Stimulated activated CD8-positive, alpha-beta memory T cell treated with anti-CD3 and anti-CD28 coated beads, Interleukin-2, amount 100 ng/mL, for 1 hour (primary cell): ENCODE measurements at places on chromosomes 5 and 9.

- DNase-seq: no peak
These were observed 889.7 kb downstream of the CDH9 start for GRCh38 chr5:26148569-26149107.

- DNase-seq: no peak
These were observed 4.6 kb upstream of the CDC37L1 start for GRCh38 chr9:4674783-4675182.

- no peak for DNase-seq
These were observed 47.6 kb upstream of the GRHPR start for GRCh38 chr9:37374892-37375291.

- no peak for DNase-seq
These were observed 8.2 kb upstream of the GDNF start for GRCh38 chr5:37847978-37848425.

DNA sequence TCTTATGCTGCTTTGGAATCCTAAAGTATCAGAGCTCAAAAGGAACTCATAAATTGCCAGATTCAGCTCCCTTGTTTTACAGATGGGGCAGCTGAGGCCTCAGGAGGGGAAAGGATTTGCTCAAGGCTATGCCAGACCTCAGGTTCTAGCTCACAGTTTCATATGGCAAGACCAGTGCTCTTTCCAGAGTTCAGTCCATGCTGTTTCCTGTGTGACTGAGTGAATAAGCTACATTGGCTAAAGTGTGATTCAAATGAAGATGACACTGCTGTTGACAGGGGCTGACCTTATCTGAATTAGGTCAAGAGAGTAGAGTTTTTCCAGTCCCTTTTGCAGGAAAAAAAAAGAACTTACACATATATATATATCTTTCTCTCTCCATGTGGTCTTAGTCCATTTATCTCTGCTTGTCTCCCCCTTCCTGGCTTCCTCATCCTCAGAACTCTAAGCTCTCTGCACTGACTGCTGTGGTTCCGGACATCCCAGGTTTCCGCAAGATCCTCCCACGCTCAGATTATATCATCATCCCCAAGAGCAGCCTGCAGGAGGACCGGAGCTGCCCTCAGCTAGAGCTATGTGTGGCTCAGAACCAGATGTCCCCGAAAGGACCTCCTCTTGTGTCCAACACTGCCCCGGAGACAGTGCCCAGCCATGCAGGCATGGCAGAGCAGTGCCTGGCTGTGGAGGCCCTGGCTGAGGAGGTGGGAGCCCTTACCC lies 9.3 kb downstream of the HMGXB3 start:
- DNase-seq: no peak

DNA sequence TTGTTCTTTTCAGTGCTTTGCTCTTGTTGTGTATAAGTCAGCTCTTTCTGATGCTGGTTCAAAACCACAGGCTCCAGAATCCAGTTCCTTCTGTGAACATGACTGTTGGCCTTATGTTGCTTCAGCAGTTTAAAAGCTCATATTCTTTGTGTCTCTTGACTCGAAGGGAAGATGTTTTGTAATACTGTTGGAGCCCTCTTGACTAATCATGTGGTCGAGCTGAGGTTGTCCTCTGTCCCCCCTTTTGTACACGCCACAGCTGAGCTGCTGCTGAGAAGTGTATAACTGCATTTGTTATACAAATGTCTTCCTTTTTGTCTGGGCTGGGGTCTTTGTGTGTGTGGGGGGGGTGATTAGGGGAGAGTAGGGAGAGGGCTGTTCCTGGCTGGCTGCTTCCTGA lies 35.8 kb downstream of the SLC36A1 start:
- DNase-seq: no peak

DNA sequence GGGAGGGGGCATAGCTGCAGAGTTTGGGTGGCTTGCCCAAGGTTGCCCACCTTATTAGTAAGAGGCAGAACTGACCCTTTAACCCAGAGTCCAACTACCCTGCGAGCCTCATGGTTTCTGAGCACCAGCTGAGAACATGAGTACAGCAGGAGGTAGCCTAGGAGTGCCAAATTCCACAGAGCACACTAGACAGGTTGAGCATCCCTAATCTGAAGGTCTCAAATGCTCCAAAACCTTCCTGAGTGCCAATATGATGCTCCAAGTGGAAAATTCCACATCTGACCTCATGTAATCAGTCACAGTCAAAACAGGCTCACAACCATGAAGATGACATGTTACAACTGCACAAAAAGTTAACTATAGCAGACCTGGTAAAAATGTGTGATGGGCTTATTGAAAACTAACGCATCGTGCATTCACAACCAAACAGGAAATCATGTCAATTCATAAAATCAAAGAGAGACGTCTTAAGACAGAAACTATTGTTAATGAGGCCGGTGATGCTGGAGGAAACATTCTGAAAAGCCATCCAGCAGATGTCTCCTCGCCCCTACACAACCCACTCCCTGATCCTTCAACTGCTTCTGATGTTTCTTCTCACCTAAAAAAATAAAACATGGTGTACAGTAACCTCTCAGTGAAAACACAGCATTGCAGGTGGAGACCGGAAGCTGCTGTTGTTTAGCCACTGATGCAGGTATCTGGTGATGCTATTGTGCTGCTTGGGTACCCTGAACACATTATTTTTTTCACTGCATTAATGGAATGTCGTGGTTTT lies 25.0 kb downstream of the PTCH1 start:
- DNase-seq: no peak

- DNase-seq: no peak
These were observed 1.0 kb upstream of the RASGRF2 start for GRCh38 chr5:80959138-80959537.

GRCh38 chr5:35067985-35068384 lies 20.2 kb upstream of the AGXT2 start:
- no peak for DNase-seq

GRCh38 chr5:126531543-126532120 lies 63.4 kb downstream of the ALDH7A1 start:
- no peak for DNase-seq

GRCh38 chr5:5178136-5178535 lies 38.0 kb downstream of the ADAMTS16 start:
- DNase-seq: no peak

GRCh38 chr5:105504-106070 lies 13.6 kb downstream of the PLEKHG4B start:
- no peak for DNase-seq

DNA sequence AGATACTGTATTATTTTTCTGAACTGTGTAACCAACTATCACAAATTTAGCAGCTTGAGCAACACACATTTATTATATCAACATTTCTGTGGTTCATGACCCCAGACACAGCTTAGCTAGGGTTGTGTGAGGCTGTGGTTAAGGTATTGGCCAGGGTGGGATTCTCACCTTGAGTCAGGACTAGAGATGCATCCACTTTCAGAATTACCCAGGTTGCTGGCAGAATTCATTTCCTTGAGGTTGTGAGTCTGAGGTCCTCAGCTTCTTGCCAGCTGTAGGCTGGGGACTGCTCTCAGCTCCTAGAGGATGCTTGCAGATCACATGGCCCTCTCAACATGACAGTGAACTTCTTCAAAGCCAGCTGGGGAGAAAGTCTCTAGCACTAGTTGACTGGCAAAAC lies 122.5 kb upstream of the RASGRF2 start:
- DNase-seq: no peak

DNA sequence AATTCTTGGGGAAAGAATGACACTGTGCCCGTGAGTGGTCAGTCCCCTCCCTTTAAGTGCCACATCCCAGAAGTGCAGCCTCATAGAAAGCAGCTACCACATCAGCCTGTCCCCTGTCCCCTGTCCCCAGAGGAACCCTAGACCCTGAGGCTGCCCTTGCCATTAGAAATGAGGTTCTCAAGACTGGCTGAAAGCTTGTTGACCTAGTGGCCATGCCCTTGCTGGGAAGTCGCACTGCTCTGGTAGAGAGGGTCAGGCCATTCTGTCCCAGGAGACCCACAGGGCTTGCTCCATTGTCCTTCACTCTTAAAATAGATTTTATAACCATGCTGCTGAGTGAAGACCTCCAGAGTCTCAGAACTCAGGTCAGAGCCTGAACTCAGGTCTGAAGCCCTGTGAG lies 184.5 kb downstream of the RGS3 start:
- no peak for DNase-seq

DNA sequence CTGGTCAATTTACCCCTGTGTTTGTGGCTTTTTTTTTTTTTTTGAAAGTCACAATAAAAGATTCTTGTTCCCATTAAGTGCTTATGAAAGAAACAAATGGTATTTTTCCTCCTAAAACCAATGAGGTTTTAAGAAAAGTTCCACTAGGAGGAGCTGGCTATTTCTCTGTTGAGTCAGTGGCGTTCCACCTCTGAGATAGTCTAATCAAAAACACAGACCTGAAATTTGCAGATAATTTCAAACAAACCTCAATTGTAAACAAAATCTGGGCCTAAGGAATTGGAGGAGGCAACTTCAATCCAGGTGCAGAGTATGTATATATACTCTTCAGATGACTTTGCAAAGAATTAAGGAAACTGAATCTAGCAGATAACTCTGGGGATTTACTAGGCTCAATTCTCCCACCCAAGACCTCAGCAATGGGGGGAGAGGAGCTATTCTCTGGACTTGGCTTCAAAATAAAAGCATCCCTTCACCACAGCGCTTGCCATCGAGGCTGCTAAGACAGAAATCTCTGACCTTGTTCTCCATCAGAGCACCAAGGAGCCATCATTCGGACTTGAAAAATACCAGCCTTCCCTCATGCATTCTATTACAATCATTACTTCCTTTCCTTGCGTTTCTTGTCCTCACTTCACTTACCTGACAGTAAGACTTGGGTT lies 52.4 kb downstream of the FANCC start:
- no peak for DNase-seq

- DNase-seq: no peak
These were observed 47.2 kb downstream of the COL5A1 start for GRCh38 chr9:134688661-134689320.

DNA sequence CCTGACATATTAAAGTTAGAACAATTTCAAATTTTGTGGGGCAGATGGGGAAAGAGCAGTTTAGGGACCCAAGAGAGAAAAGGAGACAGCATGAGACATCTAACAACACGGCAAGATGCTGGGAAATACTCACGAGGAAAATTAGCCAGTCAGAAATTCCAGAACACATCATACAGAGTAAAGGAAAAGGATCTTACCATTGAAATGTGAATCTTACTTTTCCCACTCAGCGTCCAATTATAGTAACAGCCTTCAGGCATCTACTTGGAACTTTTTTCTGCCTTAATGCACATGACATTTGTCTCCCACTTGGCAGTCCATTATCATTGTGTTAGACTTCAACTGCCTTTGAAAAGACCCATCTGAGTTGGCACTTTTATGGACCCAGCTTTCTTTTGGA lies 189.7 kb upstream of the SLC27A6 start:
- no peak for DNase-seq

GRCh38 chr5:67451640-67452279 lies 255.2 kb upstream of the CD180 start:
- no peak for DNase-seq

- no peak for DNase-seq
These were observed 12.8 kb upstream of the SELENOP start for GRCh38 chr5:42824347-42824976.

- DNase-seq: no peak
These were observed 13.7 kb upstream of the CERCAM start for GRCh38 chr9:128406848-128407391.

GRCh38 chr5:59198365-59198764 lies 615.5 kb downstream of the RAB3C start:
- DNase-seq: no peak

- DNase-seq: no peak
These were observed 208.6 kb upstream of the RGMB start for GRCh38 chr5:98564836-98565235.
